Aorta (tissue), 5 donors: ENCODE measurements at places on chromosomes 16 and 17. TPM values are rescaled to one million over a fixed set of nuclear protein-coding genes. Genes with fewer than 3 reads are reported as not detected.

The GRAPL gene
- total RNA-seq = 6.3 TPM

The VASN gene
- 120 TPM for total RNA-seq

The KLHL10 gene
- total RNA-seq = 0.36 TPM

The PRRT2 gene
- 10.9 TPM for total RNA-seq

The FBXO39 gene
- 0.26 TPM for total RNA-seq

The HS3ST4 gene
- not detected for total RNA-seq

The SLC13A5 gene
- total RNA-seq = 0.10 TPM

The KRT12 gene
- not detected for total RNA-seq

The CA7 gene
- total RNA-seq = not detected

- DNase-seq = no peak
Measured at GRCh38 chr16:74051-74746, 1.8 kb upstream of the RHBDF1 start.

DNA sequence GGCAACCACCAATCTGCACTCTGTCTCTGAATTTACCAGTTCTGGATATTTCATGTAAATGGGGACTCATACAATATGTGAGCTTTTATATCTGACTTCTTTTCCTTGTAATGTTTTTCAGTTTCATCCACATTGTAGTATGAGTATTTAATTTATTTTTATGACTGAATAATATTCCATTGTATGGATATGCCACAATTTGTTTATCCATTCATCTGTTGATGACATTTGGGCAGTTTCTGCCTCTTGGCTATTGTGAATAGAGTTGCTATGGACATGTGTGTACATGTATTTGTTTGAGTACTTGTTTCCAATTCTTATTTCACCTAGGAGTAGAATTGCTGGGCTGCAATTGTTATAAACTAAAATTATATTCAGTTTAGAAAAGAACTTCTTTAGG lies 126.9 kb downstream of the MRTFB start:
- no peak for DNase-seq

- peak; percentile 83 for DNase-seq
Measured at GRCh38 chr17:17300624-17301568, 2.3 kb upstream of the NT5M start.

DNA sequence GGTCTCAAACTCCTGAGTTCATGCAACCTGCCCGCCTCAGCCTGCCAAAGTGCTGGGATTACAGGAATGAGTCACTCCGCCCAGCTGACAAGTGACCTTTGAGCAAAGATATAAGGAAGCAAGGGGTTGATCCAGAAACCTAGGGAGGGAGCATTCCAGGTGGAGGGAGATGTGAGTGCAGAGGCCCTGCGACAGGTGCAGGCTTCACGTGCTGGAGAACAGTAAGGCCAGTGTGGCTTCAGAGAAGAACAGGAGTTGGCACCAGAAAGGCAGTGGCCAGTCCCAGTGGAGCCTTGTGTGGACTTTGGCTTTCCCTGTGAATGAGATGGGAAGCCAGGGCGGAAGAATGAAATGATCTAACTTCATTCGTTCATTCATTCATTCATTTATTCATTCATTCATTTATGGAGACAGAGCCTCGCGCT lies 73.6 kb upstream of the HAS3 start:
- no peak for DNase-seq

- DNase-seq = no peak
Measured at GRCh38 chr16:62741692-62742091, 705.5 kb upstream of the CDH8 start.

DNA sequence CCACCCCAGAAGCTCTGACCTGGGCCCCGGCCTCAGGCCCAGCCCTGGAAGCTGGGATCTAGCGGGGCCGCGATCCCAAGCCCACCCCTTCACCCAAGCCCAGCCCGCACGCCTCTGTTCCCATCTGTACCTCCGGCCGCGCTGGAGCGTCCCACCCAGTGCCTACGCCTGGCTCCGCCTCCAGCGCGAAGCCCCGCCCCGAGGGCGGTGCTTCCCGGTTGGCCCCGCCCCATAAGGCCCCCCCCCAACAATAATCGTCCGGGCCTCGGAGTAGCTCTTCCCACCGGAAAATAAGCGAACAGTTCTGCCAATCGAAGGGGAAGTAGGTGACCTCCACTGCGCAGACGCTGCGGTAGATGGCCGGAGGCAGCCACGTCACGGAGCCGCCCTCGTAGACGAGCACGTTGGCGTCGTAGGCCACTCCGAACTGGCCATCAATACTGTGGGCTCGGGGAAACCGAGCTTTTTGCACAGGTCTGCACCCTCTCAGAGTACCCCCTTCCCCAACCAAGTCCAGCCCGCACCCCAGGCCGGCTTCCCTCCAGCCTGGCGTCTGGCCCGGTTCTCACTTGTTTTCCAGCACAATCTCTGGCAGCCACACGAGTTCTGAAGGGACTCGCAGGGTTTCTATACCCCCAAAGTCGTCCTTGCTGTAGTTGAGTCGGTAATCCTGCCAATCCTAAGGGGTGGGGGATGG lies 1.1 kb downstream of the CHRNE start:
- peak; percentile 75 for DNase-seq

- DNase-seq = no peak
Measured at GRCh38 chr17:47265983-47266541, 12.4 kb downstream of the ITGB3 start.

- DNase-seq = peak; percentile 93
Measured at GRCh38 chr17:64315032-64315490, 52.0 kb upstream of the TEX2 start.

GRCh38 chr17:81513753-81514488 lies 1.3 kb upstream of the ACTG1 start:
- peak; percentile 91 for DNase-seq

- peak; percentile 44 for DNase-seq
Measured at GRCh38 chr17:83186226-83186625, 106.8 kb downstream of the METRNL start.

DNA sequence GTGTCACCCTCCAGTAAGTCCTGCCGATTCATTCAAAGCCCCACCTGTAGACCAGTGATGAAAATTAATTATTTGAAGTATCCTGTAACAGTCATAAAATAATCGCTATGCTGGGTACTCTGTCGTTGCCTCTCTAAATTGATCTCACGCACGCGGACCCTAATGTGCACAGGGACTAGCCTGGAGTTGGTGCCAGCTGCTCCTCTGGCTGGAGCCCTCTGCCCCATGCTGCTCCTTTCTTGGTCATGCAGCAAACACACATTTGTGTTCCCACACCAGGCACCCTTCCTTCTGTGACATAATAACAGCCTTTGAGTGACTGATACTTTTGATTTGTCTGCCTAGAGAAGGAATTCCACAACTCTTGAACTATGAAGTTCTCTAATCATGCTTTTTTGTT lies 16.0 kb downstream of the RAB11FIP3 start:
- no peak for DNase-seq

GRCh38 chr17:39165178-39165840 lies 652 bp downstream of the ARL5C start:
- DNase-seq = no peak

GRCh38 chr16:72189865-72190371 lies 18.0 kb upstream of the PMFBP1 start:
- DNase-seq = peak; percentile 74

DNA sequence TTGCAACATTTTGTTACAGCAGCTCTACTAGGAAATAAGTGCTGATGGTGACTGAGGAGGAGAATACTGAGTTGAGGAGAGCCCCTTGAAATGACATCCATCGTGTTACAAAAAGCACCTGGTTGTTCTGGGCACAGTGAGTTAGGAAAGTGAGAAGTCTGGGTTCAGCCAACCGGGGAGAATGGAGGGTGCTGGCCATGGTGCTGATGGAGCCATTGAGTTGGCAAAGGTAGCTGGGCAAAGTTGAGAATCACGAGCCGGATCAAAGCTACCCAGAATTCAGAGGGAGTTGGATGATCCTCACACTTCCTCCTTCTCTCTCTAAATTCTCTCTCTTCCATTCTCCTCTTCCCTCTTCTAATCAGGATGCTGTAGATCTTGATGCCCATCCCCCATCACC lies 35.0 kb upstream of the ASIC2 start:
- DNase-seq = no peak

- no peak for DNase-seq
Measured at GRCh38 chr17:41340494-41340893, 10.1 kb downstream of the KRT33A start.

DNA sequence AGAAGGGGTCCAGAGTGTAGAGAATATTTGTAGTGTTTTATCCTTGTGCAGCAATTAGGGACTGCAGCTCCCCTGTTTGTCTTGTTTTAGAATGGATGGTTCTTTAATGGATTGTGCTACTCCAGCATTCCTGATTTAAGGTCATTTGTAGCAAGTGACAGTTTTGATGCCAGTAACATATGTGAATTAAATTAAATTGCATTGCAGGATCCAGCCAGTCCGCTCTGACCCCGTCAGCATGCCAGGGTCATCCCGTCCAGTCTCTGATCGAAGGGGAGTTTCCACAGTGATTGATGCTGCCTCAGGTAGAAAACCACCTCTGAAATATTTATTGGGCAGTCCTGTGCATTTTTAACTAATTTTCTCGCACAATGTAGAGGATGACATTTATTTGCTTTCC lies 315.4 kb upstream of the TBX2 start:
- DNase-seq = no peak

GRCh38 chr17:49514071-49514721 lies 19.1 kb downstream of the NGFR start:
- peak; percentile 82 for DNase-seq

- no peak for DNase-seq
Measured at GRCh38 chr16:69094501-69094900, 11.0 kb upstream of the HAS3 start.

DNA sequence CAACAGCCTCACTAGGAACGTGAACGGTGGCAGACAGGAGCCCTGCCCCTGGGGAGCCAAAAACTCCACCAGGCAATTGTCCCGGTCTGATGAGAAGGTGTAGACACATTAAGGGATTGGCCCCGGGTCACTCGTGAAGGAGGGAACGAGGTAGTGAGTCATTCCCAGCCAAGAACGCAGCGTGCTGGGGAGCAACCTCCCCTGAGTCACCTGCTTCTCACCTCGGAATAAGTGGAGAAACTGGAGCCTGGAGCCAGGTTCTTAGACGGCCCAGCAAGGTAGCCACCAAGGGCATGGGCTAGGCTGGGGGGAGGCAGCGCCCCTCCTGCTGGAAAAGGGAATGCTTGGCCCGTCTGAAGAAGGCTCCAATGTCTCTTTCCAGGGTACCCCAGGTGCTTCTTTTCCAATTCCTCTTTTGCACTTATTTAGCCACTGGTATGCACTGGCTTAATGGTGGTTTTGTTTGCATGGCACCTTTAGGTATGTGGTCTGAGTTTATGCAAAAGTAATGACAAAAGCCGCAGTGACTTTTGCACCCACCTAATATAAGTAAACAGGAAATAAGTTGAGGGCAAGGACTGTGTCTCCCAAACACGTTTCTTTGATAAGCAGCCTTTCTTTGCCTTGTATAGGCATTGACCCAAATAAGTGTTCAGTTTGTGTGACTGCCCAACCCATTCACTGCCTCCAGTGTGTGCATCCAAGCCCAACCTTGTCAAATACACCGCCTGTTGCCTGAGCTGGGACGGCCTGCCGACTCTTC lies 1.8 kb upstream of the HELZ start:
- no peak for DNase-seq

DNA sequence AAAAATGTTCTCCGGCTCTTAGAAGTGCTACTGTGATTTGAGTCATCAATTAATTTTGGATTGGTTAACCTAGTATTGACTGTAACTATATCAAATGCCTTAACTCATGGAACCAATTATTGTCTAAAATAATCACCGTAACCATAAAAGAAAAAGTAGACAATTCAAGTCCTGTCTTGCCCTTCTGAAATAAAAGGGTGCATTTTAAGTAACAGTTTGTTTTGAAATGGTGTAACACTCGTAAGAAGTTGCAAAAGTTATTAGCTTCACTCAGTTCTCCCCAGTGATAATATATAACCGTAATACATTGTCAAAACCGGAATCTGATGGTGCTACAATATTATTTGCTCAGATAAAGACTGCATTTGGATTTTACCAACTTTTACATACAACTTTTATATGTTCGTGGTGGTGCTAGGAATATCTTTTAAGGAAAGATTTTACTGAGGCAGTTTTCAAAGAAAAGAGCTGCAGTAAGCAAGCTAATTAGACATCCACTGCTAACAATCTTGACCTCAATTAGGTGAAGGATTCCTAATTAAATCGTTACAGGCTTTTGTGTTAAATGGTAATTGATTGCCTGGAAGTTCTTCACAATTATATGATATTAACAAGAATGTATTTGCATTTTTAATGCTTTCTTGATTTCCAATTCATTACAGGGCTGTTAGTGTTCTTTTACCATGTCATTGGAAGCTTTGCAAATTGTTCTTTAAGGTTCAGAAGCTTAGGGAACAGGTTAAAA lies 413.1 kb upstream of the MON1B start:
- no peak for DNase-seq

DNA sequence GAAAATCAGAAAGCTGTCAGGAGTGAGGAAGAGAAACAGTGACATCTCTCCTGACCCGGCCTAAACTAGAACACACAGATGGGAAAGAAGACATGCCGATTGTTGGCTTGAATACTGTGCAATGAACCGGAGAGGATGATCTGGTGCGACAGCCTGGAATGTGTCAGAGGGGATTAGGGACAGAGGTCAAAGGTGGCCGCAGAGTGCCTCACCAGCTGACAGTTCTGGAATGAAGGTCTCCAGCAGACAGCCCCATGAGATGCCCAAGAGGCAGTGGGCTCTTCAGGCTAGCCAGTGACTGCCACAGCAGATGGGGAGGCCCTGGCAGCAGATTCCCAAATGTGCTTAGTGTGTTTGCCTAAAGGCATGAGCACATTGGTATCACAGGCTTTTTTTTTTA lies 623.2 kb downstream of the CDH8 start:
- DNase-seq = no peak

DNA sequence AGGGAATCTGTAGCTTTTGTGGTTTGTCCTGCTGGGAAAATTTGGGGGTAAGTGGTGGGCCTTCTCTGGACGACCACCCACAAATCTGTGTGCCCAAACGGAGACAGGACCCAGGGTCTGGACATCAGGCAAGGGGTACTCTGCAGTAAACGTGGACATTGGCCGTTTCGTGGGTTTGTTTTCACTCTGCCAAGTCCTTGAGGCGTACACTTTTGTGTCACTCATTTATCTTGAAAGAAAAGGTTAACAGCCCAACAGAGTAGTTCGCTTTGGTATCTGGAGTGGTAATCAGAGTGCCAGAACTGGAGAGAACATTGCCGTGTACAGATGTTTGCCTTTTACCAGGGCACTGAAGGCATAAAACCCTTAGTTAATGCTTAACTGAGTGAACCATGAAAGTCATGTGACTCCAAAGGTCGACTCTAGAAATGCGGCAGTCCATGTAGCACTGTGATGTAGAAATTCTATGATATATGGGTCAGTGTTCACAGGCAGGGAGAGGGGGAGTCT lies 15.4 kb downstream of the NAA60 start:
- no peak for DNase-seq

DNA sequence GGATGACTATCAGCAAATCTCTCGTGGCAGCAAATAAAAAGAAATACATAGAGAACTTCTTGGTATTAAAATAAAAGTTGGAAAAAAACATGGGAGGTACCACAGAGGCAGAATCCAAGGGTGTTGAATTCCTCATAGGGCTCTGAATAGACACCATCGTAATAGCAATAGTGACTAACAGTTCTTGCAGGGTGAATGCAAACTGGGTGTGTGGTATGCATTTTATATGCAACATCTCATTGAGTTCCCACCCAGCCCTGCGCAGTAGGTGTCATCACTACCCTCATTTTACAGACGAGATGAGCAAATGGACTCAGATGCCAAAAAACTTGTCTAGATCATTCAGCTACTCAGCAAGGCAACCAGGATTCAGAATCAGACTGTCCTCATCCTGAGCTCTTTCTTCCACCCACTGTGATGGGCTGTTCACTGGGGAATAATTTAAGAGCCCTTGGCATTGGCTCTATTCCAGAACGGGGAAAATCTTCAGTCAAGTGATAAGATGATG lies 354.6 kb upstream of the CDH11 start:
- DNase-seq = no peak
